Mucosa of gallbladder (tissue), 1 donor: ENCODE measurements at places on chromosomes 4 and X. TPM values are rescaled to one million over a fixed set of nuclear protein-coding genes. Genes with fewer than 3 reads are reported as not detected.

GRCh38 chr4:122959441-122959840 lies 37.0 kb upstream of the NUDT6 start:
- no peak for DNase-seq

GRCh38 chr4:10050261-10050661 lies 29.0 kb upstream of the SLC2A9 start:
- no peak for DNase-seq

Gene DUSP9
- total RNA-seq = 0.12 TPM

- no peak for DNase-seq
Measured at GRCh38 chrX:134235236-134235635, 1.7 kb upstream of the CCDC160 start.

GRCh38 chr4:113153529-113154101 lies 104.2 kb downstream of the ANK2 start:
- no peak for DNase-seq
